Stimulated activated CD4-positive, alpha-beta T cell treated with anti-CD3 and anti-CD28 coated beads, Interleukin-4, amount 100 ng/mL, for 4 hours (primary cell): ENCODE measurements at places on chromosomes 5 and 9.

GRCh38 chr9:112747094-112747493 is 3.5 kb upstream of the SNX30 start:
- no peak for DNase-seq

DNA sequence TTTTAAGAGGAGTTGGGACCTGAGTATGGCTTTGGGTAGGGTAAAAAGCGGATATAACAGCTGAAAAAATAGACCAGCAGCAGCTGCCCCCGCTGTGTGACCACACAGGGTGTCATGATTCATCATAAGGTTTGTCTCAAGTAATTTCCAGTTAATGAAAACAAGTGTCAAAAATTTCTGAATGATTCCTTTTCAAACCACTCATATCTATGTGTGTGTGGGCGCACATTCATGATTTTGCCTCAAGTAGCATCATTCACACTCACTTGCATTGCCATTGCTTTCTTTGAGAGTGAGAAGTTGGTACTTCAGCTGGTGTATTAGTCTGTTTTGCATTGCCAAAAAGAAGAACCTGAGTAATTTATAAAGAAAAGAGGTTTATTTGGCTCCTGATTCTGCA is 12.1 kb upstream of the TNFAIP8 start:
- peak; percentile 71 for DNase-seq

DNA sequence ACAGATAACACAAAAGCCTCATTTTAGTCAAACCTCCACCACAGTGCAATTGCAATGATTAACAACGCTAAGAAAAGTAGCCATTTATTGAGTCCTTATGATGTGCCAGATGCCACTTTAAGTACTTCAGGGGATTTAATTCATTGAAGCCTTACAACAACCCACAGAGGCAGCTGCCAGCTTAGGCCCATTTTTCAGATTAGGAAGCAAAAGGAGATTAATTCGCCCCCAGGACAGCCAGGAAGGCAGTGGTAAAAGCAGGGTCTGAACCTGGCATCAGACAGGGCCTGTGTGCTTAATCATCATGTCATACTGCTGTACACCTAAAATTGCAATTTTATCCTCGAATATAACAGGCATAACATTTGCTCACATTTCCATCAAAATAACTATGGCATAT is 23.9 kb downstream of the MED27 start:
- no peak for DNase-seq

- no peak for DNase-seq
Observed at GRCh38 chr5:123647066-123647465, 135.1 kb downstream of the CSNK1G3 start.

- DNase-seq: no peak
Observed at GRCh38 chr9:114434878-114435311, 47.1 kb upstream of the AKNA start.

GRCh38 chr5:147482706-147483180 is 27.1 kb downstream of the DPYSL3 start:
- DNase-seq: no peak

- no peak for DNase-seq
Observed at GRCh38 chr5:78273436-78273835, 21.1 kb downstream of the AP3B1 start.

DNA sequence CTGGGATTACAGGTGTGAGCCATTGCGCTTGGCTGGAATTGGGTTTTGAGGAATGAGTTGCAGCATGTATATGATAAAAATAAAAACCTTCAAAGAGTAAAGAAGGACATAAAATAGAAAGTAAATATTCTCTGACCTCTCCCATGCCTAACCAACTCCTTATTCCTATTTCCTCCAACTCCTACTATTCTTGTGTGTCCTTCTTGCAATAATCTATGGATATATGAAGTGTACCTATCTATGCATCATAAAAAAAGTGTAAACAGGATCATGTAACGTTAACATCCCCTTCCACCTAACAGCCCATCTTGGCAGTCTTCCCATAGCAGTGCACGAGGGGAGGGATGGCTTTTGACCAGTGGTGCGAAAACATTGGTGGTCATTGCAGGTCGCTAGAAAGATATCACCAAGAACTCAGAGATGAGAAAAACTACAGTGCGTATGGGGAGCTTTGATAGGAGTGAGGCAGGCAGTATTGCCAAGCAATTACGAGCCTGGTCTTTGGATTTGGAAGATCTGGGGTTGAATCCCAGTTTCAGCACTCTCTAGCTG is 69.9 kb downstream of the PPARGC1B start:
- no peak for DNase-seq

DNA sequence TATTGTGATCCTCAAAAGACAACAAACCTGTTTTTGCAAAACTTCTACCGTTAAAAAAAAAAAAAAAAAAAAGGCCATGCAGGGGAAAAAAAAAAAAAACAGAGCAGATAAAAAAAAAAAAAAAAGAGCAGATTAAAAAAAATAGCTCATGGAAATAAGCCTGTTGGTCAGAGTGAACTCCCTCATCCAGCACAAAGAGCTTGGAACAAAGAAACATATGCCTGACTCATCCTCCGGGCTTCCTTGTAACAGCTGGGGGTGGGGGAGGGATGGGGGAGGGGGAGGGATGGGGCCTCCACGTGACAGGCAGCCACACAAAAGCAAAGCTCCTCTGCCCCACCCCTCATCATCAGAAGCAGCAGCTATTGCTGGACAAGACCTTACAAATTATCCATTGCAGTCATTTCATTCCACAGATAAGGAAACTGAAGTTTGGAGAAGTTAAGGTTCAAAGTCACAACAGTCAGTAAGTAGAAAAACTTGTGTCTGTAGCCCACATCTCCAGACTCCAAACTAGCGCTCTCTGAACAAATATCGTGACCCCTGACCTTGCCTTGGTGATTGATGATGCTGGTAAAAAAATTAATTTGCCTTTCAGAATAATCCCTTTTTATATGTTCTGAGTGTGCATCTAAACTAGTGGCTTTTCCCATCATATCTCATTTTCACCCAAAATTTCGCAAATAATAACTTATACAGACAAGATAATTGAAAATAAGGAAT is 38.9 kb downstream of the SLC35D2 start:
- no peak for DNase-seq

DNA sequence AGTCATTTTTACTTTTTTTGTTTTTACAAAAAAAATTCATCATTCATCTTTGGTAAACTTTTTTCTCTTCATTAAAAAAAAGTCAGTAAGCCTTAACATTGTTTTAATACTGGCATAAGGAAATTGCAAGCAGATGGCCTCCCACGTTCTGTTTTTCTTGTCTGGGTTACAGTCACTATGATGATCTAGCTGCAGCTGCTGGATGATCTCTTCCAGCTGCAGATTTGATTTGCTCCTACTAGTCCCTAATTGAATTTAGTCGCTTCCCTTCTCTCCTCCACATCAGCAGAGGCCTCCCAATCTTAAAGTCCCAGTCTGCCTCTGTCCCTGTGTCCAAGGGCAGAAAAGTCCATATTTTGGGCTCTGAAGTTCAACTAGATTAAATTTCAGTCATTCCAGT is 106.8 kb upstream of the PTGER4 start:
- no peak for DNase-seq

DNA sequence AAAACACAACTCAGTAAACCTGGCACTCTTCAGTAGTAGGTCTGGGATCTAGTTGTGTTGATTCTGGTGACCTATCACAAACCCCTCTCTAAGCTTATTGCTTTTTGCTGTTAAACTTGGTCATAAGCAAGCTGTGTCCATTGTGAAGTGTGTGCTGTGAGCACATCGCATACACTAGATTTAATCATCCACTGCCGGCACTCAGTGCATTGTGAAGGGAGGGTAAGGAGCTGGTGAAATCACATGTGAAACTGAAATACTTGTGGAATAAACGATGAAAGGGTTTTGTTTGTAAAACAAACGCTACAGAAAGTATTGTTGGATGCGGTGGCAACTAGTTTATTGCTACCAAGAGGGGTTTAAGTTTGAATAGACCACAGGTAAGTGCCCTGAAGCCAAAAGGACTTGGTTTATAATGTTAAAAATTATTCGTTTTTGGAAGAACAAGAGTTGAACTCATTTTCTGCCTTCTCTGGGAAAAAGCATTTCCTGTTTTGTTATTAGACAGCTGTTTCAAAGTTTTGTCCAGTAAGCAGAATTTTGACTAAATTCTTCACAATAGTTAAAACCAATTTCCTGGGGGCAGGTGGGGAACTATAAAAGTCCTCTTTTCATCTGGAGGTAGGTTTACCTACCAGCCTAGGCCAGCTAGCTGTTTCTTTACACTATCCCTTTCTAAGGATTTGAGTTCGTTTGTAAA is 24.6 kb downstream of the TJP2 start:
- no peak for DNase-seq

- no peak for DNase-seq
Observed at GRCh38 chr9:10232352-10232930, 380.4 kb downstream of the PTPRD start.

DNA sequence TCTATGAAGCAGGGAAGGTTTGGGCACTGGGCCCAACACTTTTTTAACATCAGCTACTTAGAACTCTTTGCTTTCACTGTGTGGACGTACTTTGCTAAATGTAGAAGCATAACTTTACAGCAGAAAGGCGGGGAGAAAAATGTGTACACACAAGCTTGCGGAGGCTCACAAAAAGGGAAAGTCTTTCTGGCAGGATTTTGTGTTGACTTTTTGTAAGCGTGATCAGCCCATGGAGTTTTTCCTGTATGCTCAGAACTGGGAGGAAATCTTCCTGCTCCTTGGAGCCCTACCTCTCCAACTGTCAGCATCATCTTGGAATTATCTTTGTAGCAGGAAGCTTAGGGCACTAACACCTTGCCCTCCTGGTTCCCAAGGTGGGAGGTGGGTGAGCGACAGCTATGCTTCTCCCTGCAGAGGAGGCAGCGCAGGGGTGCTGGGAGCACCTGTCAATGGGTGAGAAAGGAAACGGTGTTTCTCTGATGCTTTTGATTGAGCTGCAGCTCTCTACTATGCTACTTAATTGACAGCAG is 321.9 kb downstream of the GADD45G start:
- no peak for DNase-seq

- no peak for DNase-seq
Observed at GRCh38 chr5:139912158-139912557, 116.5 kb downstream of the PSD2 start.

- no peak for DNase-seq
Observed at GRCh38 chr5:78953092-78953800, 31.9 kb downstream of the ARSB start.

GRCh38 chr9:135907006-135907430 is 328 bp downstream of the CAMSAP1 start:
- peak; percentile 18 for DNase-seq

DNA sequence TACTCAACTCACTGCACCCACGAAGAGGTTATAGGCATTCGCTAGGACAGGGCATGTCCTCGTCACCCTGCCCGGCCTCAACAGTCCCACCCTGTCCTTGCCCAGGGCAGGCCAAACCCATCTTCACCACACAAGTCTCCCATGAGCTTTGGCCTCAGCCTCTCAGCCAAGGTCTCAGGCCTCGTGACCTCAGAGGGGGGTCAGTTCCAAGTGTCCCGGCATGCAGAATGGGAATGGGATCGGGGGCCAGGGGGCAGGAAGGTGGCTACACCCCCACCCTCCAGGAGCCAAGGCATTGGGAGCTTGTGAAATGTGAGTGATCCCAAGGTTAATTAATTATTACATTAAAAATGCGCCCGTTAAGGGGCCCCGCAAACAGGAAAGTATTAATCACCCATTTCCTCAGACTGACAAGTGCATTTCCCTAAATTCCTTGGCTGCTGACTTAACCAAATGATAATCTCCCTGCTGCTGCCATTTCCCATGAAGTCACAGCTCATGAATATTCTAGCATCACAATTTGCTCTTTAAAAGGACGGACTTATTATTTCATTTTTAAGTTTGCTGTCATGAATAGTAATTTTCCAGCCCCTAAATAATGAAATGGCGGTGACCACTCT is 8.0 kb upstream of the UBAC1 start:
- DNase-seq: no peak

GRCh38 chr9:20087481-20087880 is 298.6 kb upstream of the SLC24A2 start:
- no peak for DNase-seq

DNA sequence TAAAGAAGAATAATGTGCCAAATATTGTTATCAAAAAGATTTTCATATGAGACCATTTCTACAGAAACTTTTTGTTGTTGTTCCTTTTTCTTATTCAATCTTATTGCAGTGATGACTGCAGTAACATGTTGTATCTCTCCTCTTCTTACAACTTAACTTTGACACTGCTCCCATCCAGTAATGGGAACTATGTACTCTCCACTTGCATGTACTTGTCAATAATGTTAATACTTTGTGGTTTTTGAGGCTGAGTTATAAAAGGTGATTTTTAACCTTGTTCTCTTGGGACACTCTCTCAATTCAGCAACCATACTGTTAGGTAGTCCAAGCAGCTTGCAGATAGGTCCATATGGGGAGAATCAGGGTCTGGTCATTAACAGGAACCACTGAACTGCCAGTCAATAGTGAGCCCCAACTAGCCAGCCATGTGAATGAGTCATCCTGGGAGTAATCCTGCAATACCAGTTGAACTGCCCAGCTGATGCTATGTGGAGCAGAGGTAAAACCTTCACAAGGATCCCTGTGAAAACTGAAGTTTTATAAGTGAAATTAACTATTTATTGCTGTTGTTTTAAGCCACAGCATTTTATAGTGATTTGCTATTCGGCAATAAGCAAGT is 199.6 kb upstream of the DAB2 start:
- no peak for DNase-seq

DNA sequence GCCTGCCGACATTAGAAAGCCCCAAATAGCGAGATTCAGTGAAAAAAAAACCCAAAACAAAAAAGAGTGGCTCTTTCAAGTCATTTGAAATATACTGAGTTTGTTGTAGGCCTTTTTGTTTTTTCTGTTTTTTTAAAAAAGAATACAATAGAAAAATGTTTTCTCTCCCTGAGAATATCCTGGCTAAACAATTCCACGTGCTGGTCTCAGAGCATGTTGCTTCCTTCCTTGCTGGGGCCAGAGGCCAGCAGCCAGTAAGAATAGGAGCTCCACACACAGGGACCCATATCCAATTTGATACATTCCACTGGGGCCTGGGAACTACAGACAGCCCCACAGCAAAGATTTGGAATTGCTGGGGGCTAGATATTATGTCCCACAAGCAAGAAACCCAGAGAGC is 191.4 kb downstream of the HSPA4 start:
- no peak for DNase-seq

- DNase-seq: no peak
Observed at GRCh38 chr5:58759745-58760144, 176.9 kb downstream of the RAB3C start.

- peak; percentile 19 for DNase-seq
Observed at GRCh38 chr9:92763721-92764380, 782 bp downstream of the BICD2 start.

DNA sequence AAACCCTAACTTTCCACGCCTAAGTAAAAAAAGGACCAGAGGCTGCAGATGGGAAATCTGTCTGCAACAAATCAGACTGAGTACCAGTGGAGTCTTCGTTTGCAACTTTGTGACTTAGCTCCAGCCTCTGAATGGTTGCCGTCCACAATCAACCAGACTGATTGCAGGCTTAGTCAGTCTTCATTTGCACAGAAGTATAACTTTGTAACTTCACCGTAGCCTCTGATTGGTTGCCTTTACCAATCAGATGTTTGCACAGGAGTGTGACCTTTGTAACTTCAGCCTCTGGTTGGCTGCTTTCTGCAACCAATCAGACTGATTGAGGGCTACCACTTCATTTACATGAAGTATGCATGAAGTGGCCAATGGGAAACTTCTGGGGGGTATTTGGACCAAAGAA is 53.7 kb downstream of the TGFBR1 start:
- DNase-seq: no peak
